GM23248 (cell line): ENCODE measurements at places on chromosomes 11 and 22. TPM values are rescaled to one million over a fixed set of nuclear protein-coding genes. Genes with fewer than 3 reads are reported as not detected.

- peak; percentile 70 for DNase-seq
These were observed 5.1 kb upstream of the P2RX6 start for GRCh38 chr22:21009638-21010425.

- DNase-seq = no peak
These were observed 2.6 kb upstream of the MMP10 start for GRCh38 chr11:102783016-102783415.

GRCh38 chr11:48103621-48104567 lies 112.7 kb upstream of the OR4B1 start:
- peak; percentile 67 for DNase-seq

Gene BRSK2
- not detected in 2 replicates for polyA plus RNA-seq

Gene UBQLNL
- 0.20 TPM in 1 of 2 replicates, not detected in the other for polyA plus RNA-seq

DNA sequence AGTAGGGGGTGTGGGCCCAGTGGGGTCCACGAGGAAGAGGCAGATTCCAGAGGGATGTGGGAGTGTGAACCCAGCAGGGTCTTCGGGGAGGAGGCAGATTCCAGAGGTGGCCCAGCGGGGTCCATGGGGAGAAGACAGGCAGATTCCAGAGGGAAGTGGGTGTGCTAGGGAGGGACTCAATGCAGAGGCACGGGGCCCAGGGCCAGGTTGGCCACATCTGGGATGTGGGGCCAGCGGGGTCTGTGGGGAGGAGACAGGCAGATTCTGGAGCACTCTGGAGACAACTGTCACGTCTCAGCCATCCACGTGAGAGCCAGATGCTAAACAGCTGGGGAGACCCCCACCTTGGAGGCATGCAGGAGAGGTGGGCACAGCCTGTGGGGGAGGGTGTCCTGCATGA lies 582.6 kb downstream of the TBC1D22A start:
- DNase-seq = no peak
